ENCODE measurements at places on chromosomes 2 and 18.

- DNase-seq: no peak
Measured at GRCh38 chr2:100703213-100703612, 116.7 kb upstream of the NPAS2 start.

- DNase-seq: no peak
Measured at GRCh38 chr18:79383388-79384056, 12.2 kb upstream of the NFATC1 start.

- DNase-seq: no peak
Measured at GRCh38 chr2:166375195-166375735, 479 bp downstream of the SCN9A start.

- DNase-seq: no peak
Measured at GRCh38 chr2:218891275-218892135, 10.9 kb downstream of the WNT10A start.

DNA sequence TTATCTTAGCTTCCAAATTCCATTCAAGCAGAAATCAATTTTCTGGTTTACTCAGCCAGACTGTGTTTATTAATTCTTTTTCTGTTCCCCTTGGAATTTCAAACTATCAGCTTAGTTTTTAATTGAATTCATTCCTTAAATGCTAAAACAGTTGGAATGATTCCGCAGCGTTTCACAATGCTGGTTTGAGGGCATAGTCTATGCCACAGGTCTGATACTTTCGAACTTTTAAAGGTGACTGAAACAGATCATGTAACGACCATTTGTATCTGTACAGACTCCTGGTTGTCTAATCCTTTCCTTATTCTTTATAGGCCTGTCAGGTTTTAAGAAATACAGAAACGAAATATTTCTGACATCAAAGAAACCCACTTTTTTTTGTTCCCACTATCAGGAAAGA, 45.4 kb downstream of the STPG4 start:
- DNase-seq: no peak

GRCh38 chr18:55593888-55594287, 5.9 kb upstream of the TCF4 start:
- DNase-seq: no peak

DNA sequence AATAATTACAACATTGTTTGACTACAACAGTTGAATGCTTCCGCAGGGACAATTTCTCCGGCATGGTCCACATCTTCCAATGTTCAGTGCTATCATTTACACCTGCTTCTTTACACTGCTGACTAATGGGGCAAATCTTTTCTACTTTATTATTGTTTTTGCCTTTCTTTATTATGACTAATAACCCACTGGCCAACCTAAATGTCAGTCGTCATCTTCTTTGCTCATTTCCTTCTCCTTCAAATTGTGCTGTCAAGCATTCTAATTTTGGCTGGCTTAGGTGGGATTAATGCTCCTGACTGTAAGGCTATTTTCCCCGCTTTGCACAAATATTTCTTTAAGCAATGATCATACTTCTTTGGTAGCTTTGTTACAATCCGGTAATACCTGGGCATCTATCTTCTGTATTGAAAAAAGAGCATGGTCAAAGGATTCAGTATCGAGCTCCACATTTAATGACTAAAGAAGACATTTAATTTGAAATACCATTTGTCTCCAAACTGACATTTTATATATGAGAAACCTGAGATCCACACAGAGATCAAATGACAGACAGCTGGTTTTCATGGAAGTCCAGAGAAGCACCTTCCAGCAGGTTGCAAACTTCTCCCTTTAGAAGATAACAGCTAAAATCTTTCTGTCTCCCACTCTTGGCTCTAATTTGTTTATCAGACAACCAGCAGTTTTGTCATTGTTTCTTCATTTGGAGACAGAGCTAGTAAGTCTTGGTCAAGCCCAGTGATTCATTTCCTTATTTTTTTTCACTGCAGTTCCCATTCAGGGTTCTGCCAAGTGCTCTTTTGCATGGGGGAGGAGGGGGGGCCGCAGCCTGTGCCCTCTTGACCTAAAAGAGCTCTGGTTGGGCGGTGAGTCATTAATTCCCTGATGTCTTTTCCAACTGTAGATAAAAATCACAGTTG, 132.9 kb downstream of the SOCS6 start:
- no peak for DNase-seq

GRCh38 chr2:177692783-177693269, 300.3 kb downstream of the AGPS start:
- DNase-seq: no peak

DNA sequence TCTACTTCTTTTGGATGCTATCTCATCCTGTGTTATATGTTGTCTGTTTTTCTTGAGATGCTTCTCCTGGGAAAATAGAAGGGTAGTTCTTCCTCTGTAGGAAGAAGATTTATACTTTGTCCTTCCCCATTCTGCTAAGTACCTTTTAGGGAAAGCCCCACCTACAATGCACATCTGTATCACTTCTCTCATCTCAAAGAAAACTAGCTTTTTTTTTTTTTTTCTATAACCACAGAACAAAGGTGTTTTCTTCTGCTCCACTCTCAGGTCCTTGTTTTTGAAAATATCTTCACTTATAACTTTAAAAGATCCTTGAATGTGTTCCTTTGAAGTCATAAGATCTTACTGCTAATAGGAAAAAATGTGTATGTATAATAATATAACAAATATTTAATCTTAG, 30.8 kb downstream of the CCDC150 start:
- no peak for DNase-seq

GRCh38 chr2:231614559-231615057, 21.9 kb downstream of the TEX44 start:
- no peak for DNase-seq

DNA sequence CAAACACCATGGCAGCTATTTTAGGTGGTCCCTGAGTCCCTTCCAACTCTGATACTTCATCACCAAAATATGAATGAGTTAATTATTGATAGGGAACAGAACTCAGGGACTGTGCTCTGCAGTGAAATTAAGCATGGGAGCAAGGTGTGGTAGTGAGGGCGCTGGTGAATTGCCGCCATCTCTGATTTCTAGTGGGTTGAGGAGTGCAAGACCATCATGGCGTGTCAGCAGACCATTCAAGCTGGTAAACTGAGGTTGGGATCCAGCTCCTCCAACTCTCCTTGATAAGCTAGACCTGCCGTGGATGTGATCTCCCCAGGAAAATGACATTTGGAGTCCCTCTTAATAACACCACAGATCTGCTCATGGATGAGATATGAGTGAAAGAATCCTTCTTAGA, 70.4 kb downstream of the LYPD1 start:
- no peak for DNase-seq

GRCh38 chr2:10917927-10918326, 6.2 kb downstream of the KCNF1 start:
- no peak for DNase-seq

Data from DMS79 (cell line).